T-helper 22 cell (primary cell): ENCODE measurements at places on chromosomes 12 and 14.

DNA sequence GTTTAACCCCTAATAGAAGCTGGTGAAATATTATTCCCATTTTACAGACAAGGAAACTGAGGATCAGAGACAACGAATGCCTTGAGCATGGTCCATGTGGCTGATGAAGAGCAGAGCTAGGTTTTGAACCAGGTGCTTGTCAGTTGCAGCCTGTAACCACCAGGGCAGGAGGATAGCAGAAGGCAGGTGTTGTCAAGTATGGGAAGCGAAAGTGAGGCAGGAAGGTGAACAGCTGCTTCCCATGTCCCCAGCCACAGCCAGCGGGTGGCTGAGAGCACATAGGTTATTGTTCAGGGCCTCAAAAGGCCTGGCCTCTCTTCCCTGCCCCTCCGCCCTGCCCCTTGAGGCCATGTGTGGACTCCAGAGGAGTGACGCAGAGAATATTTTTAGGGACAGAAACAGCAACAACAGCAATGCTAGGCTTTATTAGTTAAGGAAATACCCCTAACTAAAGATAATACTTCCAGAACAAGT, 39.6 kb downstream of the IQSEC3 start:
- DNase-seq: no peak

DNA sequence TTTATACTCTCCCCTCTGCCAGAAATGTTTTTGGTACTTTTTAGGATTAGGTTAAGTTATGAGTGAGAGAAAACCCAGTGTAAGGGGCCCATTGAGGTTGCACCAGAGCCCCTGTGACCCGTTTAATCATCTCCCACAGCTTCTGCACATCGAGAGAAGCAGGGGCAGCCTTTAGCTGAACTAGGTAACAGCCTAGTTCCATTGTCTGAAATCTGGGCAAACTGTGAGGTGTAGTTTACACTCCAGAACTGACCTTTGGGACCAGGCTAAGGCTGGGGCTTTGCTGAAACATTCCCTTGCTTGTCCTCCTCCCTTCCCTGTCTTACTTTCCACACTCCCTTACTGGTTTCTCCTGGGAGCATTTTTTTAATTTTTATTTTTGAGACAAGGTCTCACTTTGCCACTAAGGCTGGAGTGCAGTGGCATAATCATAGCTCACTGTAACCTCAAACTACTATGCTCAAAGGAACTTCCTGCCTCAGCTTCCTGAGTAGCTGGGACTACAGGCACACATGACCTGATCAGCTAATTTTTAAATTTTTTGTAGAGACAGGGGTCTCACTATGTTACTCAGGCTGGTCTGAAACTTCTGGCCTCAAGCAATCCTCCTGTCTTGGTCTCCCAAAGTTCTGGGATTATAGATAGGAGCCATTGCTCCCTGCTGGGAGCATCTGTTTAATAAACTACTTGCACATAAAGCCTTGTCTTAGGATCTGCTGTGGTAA, 25.9 kb upstream of the DHRS2 start:
- DNase-seq: no peak

DNA sequence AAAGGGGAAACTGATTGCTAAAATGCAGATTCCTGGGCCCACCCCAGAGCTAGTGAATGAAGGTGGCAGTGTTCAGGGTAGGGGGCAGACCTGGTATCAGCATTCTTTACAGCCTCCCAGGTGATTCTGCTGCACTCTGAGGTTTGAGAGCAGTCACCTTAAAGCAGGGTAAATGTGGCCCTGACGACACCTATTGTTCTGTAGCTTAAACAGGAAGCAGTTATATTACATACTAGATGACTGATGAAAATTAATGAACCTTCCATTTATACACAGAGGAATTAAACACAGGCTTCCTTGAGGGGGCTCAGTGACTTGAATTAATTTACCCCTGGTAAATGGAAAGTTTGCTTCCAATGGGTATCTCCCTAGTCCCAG, 25.3 kb downstream of the NUAK1 start:
- no peak for DNase-seq

DNA sequence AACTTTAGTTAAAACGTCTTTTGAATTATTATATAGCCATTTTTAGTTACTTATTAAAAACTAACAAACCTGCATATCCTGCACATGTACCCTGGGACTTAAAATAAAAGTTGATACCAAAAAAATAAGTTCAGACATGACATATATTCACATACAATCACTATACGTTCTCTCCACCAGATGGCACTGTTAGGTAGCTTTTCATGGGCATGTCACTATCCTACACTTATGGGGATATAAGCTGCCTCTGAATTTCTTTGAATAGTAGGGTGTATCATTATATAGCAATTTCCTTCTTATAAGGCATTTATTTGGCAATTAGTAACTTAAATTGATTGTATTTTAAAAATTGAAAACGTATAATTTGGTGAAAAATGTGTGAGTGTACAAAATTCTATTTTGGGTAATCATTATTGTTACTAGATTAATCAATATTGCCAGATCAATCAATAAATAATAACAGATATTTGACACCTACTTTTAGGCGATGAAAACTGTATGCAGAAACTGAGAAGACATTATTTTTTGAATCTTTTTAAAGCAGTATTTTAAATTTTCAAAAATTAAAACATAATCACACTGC, 31.8 kb upstream of the OR10A7 start:
- DNase-seq: no peak

- no peak for DNase-seq
Observed at GRCh38 chr12:5516371-5517241, 84.7 kb downstream of the NTF3 start.

GRCh38 chr14:68282479-68283377, 463.1 kb downstream of the RAD51B start:
- DNase-seq: peak; percentile 30

DNA sequence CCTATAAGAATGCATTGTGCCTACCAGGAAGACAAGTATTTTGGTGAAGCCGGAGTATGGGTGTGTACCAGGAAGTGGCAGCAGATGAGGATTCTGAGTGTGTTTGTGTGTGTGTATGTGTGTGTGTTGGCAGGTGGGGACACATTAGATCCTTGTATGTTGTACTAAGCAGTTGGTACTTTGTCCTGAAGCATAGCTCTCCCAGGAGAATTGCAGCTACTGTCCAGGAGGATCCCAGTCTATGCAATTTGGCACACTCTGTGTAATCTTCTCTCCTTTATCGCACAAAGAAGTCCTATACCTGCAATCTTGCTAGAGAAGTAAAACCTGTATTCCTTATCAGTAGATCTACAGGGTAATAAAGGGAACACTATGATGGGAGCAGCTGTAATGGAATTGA, 276.5 kb downstream of the PAWR start:
- no peak for DNase-seq

- DNase-seq: no peak
Observed at GRCh38 chr14:106317593-106317992, 791.2 kb downstream of the TMEM121 start.

DNA sequence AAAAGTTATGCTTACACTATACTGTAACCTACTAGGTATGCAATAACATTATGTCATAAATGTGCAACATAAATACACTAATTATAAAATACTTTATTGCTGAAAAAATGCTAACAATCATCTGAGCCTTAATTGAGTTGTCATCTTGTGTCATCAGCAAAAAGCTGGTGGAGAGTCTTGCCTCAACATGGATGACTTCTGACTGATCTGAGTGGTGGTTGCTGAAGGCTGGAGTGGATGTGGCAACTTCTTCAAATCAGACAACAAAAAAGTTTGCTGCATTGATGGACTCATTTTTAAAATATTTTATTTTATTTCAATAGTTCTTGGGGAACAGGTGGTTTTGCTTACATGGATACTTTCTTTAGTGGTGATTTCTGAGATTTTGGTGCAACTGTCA, 93.9 kb upstream of the AMN1 start:
- DNase-seq: no peak

DNA sequence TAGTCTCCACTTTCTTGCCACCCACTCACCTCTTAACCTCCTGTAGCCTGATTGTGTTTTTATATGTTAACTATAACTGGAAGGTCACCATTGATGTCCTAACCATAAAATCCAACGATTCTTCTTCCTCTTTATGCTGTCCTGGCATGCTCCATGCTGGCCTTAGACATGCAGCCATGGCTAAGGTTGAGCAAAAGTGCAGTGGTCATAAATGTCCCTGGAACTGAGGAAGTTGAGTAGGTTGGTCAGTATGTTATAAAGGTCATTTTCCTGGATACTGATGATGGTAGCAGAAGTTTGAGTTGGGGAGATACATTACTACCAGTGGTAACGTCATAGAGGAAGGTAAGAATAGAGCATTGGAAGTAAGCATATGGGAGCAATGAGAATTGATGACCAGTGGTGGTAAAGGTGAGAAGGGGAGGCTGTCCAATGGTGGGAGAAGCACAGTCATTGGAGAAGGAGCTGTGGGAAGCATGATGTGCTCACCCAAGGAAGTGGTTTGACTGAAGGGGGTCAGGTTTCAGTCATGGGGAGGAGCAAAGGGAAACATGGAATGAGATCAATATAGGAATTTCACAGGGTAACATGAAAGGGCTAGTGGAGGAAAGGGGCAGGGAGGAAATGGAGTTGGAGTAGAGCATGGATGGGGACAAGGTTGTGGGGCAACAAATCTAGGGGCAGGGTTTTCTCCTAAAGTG, 240.8 kb downstream of the DACT1 start:
- no peak for DNase-seq

DNA sequence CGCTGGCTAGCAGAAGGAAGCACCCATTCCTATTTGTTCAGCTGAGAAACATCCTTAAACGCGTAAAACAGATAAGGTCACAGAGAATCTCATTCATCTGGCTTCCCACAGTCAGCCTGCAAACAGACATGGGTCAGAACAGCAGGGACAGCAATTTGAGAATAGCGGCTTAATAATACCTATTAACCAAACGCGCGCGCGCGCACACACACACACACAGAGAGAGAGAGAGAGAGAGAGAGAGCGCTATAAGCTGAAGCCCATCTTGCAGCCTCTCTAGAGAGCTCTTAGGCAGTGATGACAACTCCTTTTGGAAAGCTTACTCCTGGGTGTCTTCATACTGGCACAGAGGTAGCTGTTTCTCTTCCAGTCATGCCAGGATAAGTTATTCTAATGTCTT, 26.4 kb downstream of the TMEM132D start:
- DNase-seq: no peak

DNA sequence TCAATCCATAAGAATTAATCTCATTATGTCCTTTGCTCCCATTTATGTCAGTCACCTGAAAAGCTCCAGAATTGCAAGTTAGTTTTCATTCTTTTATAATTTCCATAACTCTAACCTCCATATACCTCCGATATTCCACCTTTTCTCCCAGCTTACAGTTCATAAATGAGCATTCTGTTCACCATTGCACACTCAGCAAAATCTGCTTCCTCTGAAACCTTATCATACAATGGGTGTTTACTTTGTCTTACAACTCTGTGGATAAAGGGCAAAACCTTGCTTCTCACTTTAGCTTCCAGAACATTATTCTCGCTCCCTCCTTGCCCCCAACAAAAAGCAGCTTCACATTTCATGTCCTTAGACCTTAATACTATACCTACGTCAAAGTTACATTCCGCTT, 19.3 kb upstream of the SLCO1B1 start:
- DNase-seq: no peak

DNA sequence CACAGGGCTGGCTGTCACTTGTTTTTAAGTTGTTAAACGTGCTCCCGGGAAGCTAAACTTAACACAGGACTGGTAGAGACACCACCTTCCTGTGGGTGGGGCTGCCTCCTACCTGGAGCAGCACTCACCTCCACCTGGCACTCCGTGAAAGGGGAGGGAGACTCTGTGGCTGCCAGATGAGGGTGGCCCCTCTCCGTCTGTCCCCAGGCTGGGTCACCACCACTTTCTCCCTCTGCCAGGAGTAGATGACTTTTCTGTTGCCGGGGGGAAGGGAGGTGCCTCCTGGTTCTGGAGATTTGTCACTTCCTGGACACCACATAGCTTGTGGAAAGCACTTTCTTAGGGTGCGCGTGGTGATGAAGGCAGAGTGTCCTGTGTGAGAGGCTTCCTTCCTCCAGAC, 81.3 kb downstream of the WDR20 start:
- DNase-seq: no peak

DNA sequence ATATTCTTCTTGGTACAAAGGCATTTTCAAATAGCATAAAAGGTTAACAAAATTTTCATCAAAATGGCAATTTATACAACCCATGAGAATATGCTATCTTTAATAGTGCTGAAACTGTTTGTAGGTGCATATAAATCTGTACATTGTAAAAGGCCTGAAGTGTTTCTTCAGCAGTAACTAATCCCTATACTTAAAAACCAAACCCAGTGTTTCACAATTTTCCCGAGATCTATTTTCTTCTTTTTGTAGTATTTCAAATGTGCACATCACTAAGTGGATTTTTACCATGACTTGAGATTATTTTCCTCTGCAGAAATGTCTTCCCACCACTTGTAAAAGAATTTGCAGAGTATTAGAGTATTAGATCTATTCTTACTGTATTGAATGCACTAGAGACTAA, 76.5 kb downstream of the FERMT2 start:
- DNase-seq: no peak

GRCh38 chr14:96062506-96062905, 23.3 kb downstream of the C14orf132 start:
- no peak for DNase-seq

DNA sequence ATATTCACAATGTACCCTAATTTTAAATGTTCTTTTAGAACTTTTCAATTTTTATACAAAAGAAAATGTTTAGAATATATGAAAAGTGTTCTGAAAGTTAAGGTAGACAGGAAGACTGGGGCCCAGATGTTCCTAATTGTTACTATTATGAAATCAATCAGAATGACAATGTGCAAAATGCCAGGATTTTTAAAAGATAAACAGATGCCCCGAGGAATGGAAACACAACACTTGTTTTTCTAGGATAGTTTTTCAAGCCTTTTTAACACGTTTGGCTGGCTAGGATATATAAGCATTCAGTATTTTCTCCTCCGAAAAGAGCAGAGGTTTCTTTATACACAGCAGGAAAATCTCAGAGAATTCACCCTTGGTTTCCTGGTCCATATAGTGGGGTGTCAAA, 106.8 kb downstream of the ESR2 start:
- DNase-seq: no peak

- DNase-seq: no peak
Observed at GRCh38 chr14:36223558-36223957, 47.0 kb upstream of the PTCSC3 start.

GRCh38 chr12:132695431-132695830, 8.0 kb downstream of the PXMP2 start:
- DNase-seq: no peak
